NCI-H187 treated with DMSO at 0.1 percent for 48 hours (cell line): ENCODE measurements at places on chromosomes 1 and 21.

DNA sequence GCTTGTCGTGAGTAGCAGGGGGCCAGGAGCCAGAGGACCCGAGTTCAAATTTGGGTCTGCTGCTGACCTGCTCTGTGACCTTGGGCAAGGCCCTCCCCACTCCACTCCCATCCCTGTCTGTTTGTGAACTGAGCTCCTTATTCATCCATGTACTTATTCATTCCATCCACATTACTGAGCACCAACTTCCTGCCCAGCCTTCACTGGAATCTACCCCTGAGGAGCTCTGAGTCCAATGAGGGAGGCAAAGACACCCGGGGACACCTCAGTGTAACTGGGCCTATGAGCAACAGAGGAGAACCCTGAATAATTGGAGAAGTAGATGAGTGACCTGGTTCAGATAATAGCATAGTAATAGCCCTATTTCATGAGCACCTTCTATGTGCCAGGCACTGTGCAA, 8.9 kb downstream of the BSND start:
- no peak for DNase-seq

DNA sequence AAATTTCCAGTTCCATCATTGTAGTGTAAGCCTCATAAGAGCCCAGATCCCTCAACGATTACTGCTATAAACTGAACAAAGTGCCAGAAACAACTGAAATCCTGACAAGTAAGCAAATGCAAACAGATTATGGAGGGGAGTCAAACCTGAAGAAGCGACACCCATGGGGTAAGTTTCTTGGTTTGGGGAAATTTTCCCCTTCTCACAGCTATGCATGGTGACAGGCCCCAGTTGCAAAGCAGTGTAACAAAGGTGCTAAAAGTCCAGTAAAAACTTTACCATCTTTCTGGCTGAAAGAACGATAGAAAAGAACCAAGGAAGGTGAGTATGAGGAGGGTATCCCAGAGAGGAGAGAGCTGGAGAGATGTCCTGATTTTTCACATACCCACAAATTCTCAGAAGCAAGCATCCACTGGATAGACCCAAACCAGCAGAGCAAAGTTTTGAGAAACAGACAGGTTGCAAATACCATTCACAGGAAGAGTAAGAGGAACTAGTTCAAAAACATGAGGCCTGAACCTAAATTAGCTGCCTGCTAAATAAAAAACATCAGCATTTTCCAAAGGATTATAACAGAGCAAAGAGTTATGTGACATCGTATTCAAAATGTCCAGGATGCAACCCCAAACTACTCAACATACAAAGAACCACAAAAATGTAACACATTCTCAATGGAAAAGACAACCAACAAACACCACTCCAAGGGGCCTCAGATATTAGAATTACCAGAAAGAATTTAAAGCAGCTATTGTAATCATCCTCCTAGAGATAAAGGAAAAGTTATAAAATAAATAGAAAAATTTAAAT, 14.5 kb downstream of the SCYL3 start:
- DNase-seq, result no peak

DNA sequence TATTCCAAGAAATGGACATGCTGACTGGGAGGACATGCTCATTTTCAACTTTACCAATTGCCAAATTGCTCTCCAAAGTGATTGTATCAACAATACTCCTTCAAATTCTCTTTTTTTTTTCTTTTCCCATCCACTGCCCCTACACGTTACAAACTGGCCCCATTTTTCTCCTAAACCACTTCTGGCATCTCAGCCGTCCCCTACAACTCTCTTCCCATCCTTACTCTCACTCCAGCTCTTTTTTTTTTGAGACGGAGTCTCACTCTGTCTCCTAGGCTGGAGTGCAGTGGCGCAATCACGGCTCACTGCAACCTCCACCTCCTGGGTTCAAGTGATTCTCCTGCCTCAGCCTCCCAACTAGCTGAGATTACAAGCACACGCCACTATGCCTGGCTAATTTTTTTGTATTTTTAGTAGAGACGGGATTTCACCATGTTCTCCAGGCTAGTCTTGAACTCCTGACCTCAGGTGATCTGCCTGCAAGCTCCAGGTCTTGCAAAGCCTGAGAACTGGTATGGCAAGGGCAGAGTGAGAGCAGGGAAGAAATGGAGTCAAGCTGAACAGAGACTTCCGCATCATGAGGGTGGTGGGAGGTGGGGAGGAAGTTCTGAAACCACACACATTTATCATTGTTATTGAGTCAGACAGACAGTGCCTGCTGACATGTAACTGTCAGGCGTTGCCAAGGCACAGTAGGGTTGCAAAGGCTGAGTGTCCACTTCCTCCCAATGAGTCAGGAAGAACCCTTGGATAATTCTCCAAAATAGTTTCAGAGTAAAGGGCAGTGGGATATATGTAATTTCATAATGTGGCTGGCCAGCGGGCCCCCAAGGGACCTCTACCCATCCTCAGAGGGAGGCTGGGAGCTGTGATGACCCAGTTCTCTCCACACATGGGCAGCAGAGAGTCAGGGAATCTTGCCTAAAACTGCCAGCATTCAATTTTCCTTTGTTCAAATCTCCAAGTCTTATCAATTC, 17.4 kb downstream of the CELA3A start:
- no peak for DNase-seq

- no peak for DNase-seq
Observed at GRCh38 chr1:107545056-107545577, 404.3 kb downstream of the NTNG1 start.

- DNase-seq, result peak; percentile 34
Observed at GRCh38 chr1:180482425-180483275, 19.7 kb downstream of the ACBD6 start.

GRCh38 chr1:80054129-80054528, 1047.6 kb upstream of the ADGRL4 start:
- peak; percentile 83 for DNase-seq

DNA sequence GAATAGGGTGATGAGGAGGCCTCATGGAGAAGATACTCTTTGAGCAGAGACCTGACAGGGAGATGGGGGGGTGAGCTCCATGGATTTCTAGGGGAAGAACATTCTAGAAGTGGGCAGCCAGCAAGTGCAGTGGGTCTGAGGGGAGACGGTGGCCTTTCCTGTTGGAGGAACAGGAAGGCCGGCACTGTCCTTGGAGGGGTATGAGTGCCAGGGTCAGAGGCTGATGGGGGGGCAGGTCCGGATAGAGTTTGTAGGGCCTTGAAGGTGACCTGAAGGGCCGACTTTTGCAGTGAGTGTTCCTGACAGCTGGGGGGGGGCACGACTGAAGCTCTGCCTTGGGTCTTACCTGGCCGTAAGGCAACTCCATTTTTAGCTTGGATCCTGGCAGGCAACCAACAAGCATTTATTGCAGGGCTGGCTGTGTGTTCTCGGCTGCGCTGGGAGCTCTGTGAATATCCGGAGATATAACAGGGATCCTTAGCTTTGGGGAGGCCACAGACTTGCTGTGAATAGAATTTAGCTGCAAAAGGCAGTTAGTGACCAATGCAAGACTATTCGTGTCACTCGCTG, 130.6 kb downstream of the MRPS6 start:
- DNase-seq, result no peak

DNA sequence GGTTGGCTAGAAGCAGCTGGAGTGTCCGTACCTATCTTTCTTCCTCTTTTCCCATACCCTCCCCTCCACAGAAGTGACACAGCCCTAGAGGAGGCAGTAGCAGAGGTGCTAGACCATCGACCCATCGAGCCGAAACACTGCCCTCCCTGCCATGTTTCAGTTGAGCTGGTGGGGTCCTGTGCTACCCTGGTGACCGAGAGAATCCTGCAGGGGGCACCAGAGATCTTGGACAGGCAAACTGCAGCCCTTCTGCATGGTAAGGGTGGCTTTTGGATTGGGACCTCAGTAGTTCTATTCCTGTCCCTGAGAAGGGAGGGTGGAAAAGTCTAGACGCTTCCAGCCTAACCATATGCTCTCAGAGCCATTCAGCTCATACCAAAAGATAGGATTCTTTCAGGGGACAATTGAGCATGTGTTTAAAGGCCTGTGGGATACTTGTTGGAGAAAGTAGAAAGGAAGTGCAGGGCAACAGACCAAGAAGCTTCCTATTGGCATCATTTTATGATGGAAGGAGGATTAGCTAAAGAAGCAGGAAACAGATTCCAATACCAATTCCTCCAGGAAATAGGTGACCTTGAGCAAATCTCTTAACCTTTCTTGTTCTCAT, 11.7 kb upstream of the BNIPL start:
- peak; percentile 33 for DNase-seq

DNA sequence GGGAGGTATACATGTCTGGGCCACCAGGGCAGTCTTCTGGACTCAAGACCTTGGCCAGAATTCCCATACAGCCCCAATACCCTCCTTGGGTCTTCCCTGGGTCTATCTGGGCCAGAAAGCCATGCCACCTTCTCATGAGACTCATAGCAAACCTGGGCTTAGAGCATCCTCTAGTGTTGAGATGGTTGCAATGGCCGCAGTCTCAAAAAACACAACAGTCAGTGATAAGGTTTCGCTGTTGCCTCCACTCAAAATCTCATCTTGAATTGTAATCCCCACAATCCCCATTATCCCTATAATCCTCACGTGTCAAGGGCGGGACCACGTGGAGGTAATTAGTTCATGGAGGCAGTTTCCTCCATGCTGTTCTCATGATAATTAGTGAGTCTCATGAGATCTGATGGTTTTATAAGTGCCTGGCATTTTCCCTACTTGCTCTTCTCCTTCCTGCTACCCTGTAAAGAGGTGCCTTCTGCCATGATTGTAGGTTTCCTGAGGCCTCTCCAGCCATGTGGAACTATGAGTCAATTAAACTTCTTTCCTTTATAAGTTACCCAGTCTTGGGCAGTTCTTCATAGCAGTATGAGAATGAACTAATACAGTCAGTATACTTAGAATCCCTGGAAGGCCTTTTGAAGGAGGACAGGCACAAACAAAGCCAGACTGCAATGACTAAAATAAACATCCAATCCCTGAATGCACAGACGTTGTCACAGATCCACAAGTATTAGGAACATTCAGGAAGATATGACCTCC, 77.0 kb downstream of the CTH start:
- DNase-seq, result no peak

DNA sequence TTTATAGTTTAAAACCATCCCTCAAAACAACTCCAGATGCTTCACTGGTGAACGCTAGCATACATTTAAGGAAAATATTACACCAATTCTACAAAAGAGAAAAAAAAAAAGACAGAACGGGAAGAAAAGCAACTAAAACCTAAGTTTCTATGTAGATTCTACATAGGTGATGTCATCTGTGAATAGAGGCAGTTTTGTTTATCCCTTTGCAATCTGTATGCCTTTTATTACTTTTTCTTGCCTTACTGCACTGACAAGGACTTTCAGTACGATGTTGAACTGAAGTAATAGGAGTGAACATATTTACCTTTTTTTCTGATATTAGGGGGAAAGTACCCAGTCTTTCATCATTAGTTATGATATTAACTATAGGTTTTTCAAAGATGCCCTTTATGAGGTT, 101.7 kb upstream of the HAO2 start:
- DNase-seq, result no peak

DNA sequence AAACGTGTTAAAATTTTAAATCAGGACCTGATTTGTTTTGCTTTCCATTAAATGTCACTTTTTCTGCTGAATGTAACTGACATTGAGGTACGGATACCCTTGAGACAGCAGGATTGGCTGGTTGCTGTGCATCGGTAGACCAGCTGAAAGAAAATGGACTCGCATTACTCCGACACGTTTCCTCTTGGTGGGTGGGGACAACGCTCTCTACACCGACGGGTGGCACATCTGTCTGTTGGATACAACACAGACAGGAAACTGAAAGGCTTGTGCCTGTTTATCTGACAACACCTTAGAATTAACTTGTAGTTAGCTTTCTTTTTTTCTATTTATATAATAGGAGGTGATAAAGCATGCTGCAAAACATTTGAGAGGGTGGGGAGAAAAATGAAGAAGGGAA, 19.4 kb downstream of the PRPF38A start:
- no peak for DNase-seq

- no peak for DNase-seq
Observed at GRCh38 chr1:111551623-111552411, 48.4 kb upstream of the ADORA3 start.

DNA sequence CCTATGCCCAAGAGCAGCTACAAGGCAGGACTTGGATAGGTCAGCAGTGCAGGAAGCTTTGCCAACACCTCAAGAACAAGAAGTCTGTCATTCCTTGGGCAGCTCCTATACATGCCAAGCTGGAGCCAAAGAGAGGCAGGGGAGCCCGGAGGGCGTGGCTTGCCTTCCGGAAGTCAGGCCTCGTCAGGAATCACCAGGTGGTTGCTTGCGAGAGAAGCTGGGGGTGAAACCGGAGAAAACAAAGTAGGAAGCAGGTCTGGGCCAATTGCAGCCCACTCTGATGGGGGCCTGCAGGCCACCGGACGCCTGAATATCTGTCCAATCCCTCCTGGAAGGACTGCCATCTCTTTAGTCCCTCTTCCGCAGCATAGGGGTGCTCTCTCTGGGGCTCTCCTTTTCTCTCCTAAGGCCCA, 794 bp upstream of the FAM76A start:
- DNase-seq, result no peak

GRCh38 chr1:245582026-245582425, 427.2 kb downstream of the KIF26B start:
- no peak for DNase-seq

DNA sequence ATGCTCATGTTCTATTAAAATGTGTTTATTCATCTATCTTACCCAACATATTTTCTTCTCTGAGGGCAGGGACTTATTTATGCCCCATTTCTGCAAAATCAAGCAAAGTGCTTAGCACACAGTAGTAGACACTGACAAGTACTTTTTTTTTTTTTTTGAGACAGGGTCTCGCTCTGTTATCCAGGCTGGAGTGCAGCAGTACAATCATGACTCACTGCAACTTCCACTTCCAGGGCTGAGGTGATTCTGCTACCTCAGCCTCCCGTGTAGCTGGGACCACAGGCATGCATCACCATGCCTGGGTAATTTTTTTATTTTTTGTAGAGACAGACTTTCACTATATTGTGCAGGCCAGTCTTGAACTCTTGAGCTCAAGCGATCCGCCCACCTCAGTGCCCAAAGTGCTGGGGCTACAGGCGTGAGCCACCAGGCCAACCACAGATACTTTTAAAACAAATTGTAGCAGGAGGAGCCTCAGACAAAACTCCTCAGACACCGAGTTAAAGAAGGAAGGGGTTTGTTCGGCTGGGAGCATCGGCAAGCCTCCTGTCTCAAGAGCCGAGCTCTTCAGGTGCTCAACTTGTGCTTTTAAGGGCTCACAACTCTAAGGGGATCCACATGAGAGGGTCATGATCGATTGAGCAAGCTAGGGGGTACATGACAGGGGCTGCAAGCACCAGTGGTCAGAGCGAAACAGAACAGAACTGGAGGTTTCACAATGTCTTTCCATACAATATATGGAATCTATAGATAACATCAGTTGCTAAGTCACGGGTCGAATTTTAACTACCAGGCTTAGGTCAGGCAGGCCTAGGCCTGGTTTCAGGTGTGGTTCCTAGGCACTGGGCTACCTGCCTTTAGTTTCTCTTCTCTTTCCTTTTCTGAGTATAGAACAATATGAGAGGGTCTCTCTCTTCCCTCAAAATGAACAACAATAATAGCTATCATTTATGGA, 5.7 kb upstream of the TMEM167B start:
- no peak for DNase-seq
